ENCODE measurements at places on chromosomes 11 and 22. TPM values are rescaled to one million over a fixed set of nuclear protein-coding genes. Genes with fewer than 3 reads are reported as not detected.

Gene PRRG4
- 2.3 TPM for total RNA-seq

Gene TMEM151A
- 2.0 TPM for total RNA-seq

Gene DLG2
- 0.27 TPM for total RNA-seq

Gene ELMOD1
- total RNA-seq: 0.11 TPM

Gene PACSIN3
- 20.9 TPM for total RNA-seq

Gene LINC01488
- 0.04 TPM for total RNA-seq

Gene NNMT
- total RNA-seq: 357 TPM

Gene GGTLC2
- not detected for total RNA-seq

Gene MYRF
- 18.9 TPM for total RNA-seq

Gene OR51B4
- total RNA-seq: not detected

Gene ARHGAP20
- total RNA-seq: 0.06 TPM

Gene GRAP2
- total RNA-seq: not detected

Gene TSPAN18
- 3.5 TPM for total RNA-seq

Gene SHISAL1
- 2.7 TPM for total RNA-seq

Gene TSSK2
- not detected for total RNA-seq

Gene UPK2
- total RNA-seq: 0.86 TPM

Gene RCOR2
- total RNA-seq: 0.91 TPM

Gene CELSR1
- total RNA-seq: 32.8 TPM

Gene NLRP14
- not detected for total RNA-seq

Gene F2
- total RNA-seq: 2.1 TPM

Gene LARGE2
- total RNA-seq: 2.3 TPM

Gene GLYAT
- total RNA-seq: not detected

Gene DDTL
- total RNA-seq: 2.3 TPM

Gene AGBL2
- 1.0 TPM for total RNA-seq

Gene FGF19
- total RNA-seq: 0.09 TPM

Gene TRIM6
- total RNA-seq: 6.9 TPM

Gene MAPK8IP1
- total RNA-seq: 6.6 TPM

Gene OR4A16
- not detected for total RNA-seq

Gene C11orf86
- 61.9 TPM for total RNA-seq

Gene C11orf16
- total RNA-seq: not detected

Gene VPREB3
- total RNA-seq: 1.2 TPM

Gene SERPIND1
- total RNA-seq: not detected

Gene ACTN3
- 0.06 TPM for total RNA-seq

Gene TLCD5
- 6.1 TPM for total RNA-seq

Measured in A549 treated with dexamethasone at 1 μM for 4 hours (cell line).